ENCODE measurements at places on chromosomes 6 and 20.

- no peak for DNase-seq
Observed at GRCh38 chr6:52261229-52261628, 16.9 kb upstream of the IL17F start.

DNA sequence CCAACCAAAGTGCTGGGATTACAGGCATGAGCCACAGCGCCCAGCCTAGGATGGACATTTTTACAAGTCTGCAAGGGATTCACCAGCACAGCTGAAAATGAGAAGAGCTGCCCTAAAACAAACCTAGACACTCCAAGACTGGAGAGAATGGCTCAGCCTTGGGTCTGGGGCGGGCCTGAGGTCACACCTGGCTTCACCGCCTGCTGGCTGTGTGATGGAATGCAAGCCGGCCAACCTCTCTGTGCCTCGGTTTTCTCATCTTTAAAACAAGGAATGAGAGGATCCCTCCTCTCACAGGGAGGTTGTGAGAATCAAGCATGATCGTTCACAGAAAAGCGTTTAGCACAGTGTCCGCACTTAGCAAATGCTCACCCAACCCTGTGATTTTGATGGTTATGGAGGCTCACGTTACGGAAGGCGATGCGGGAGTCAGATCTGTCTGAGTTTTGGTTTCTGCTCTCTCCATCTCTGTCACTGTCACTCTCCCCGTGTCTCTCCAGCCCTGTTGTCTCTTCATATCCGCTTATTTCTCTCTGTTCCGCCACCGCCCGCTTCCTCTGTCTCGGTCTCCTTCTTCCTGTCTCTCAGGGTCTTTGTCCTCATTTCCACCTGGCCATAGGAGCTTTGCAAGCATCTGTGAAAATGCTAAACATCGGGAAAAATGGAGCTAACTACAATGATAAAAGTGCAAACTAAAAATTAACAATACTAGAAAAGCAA is 47.6 kb downstream of the CEBPB start:
- no peak for DNase-seq

DNA sequence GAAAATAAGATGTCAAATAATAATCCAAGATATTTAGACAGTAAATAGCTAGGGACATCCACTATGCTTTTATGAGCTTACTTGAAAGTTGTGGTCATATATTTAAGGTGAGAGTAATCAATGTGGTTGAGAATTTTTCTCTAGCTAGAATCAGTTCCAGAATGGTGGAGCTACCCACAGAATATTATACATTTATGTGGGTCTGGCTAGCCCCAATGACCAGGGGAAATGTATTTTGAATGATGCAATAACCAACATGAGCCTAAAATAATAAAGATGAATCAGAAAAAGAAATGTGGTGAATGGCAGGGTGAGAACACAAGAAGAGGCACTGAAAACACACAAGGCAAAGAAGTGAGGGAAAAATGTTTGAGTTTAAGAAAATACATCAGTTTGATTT is 325.7 kb downstream of the TBC1D32 start:
- DNase-seq, result no peak

DNA sequence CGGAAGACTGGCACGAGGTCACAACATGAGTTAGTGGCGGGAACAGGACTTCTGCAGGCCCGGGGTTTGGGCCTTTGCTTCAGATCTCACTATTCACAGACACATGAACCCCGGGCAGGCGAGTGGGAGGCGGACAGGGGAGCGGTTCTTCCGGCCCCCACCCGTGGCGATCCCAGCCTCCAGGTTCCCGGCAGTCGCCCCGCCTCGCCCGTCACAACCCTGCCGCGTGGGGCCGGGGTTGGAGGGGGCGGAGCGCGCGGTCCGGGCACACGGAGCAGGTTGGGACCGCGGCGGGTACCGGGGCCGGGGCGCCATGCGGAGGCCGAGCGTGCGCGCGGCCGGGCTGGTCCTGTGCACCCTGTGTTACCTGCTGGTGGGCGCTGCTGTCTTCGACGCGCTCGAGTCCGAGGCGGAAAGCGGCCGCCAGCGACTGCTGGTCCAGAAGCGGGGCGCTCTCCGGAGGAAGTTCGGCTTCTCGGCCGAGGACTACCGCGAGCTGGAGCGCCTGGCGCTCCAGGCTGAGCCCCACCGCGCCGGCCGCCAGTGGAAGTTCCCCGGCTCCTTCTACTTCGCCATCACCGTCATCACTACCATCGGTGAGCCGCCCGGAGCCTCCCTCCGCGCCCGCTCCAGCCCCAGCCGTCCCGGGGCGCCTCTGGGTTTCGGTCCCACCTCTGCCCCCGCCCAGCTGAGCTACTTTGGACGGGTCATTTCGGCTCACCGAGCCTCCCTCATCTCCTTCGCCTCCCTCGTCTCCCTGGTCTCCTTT is at the start of gene KCNK15:
KCNK15 (plus strand) TSS at position 268 of the 769 bp plus-strand sequence; CDS start at position 314, 46 bp downstream.
- no peak for DNase-seq

DNA sequence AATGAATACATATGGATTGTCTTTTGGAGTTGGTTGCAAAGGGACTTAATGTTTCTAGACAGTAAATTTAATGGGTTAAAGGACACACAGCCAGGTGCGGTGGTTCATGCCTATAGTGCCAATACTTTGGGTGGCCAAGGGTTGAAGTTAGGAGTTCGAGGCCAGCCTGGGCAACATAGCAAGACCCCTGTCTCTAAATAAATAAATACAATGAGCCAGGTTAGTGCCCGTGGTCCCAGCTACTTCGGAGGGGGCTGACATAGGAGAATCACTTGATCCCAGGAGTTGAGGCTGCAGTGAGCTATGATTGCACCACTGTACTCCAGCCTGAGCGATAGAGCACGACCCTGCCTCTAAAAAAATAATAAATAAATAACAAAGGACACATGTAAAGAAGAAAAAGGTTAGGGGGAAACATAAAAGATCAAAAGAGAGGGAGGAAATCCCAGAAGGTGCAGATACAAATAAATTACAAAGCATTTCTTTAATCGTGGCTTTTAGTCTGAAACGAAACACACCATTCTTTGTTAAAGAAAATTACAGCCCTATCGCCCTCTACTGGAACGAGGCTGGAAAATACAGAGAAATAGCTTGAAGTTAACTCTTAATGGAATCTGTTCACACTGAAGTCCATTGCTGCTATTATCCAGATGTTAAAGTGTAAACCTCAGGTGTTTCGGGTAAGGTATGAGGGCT is 42.6 kb upstream of the SCML4 start:
- DNase-seq, result peak; percentile 33

GRCh38 chr20:5810800-5811422 is 60.7 kb downstream of the SHLD1 start:
- DNase-seq, result no peak

DNA sequence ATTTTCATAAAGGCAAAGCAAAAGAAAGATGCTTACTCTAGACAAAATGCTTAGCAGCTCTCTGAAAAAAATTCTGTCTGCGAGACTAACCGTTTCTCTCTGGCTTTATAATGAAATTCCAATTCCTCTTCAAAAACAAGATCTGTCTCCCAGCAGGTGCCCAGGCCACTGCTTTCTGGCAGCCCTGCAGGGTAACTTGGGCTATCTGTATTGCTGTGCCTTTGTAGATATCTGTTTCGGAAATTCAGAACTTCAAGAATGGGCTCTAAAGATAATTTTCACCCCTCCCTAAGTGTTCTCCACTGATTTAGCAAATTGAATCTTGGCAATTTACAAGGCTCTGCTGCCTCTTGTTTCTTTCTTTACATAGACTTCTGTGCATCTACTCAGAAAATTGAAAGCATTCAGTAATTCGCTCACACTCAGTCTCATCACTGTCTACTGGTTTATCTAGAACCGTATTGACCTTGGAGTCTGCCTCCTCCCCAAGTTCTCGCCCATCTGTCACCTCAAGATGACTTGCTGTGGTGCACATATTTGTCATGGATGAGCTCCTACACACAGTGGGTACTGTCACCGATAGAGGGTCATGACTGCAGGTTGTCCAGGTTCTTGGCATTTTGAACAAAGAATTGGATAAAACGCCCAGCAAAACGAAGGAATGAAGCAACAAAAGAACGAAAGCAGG is 26.4 kb upstream of the FABP7 start:
- DNase-seq, result no peak

DNA sequence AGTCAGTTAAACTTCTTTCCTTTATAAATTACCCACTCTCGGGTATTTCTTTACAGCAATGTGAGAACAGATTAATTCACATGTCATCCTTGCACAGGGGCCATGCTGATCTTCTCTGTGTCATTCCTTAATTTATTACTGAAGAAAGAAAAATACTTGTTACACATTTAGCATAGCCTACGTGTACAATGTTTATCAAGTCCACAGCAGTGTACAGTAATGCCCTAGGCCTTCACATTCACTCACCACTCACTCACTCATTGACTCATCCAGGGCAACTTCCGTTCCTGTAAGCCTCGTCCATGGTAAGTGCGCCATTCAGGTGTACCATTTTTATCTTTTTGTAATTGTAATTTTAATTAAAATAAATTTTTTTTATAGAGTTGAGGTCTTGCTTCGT is 73.6 kb downstream of the RSPH3 start:
- DNase-seq, result no peak

DNA sequence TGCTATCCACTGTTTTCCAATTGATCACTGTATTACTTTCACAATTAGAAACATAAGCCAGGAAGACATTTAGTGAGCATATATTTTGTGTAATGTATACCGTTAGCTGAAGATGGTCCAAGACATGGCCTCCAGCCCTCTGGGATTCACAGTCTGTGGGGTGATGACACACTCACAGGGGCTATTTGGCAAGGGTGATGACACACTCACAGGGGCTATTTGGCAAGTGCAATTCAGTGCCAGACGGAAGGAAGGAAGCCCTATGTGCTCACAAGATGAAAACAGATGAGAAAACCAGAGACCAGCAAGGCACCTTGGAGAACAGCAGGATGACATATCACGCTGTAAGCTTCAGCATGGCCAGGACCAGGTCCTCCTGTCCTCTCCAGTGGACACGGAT is 183.7 kb downstream of the MBOAT1 start:
- no peak for DNase-seq

DNA sequence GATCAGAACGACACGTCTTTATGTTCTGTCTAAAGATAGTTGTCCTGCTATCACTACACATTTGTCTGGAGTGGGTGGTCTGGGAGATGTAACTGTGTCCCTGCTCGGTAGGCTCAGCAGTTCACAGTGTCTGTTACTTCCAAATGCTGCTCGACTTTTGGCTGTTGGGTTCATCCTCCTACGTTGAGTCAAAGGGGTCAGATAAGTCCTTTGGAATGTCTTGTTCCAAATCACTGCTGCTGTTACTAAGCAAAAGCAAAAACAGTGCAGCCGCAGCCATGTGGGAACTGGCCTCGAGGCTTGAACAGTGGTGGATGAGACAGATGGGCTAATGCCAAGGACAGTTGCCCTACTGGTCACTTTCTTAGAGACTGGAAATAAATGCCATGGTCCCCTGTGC is 272.2 kb upstream of the MAP3K7 start:
- no peak for DNase-seq

DNA sequence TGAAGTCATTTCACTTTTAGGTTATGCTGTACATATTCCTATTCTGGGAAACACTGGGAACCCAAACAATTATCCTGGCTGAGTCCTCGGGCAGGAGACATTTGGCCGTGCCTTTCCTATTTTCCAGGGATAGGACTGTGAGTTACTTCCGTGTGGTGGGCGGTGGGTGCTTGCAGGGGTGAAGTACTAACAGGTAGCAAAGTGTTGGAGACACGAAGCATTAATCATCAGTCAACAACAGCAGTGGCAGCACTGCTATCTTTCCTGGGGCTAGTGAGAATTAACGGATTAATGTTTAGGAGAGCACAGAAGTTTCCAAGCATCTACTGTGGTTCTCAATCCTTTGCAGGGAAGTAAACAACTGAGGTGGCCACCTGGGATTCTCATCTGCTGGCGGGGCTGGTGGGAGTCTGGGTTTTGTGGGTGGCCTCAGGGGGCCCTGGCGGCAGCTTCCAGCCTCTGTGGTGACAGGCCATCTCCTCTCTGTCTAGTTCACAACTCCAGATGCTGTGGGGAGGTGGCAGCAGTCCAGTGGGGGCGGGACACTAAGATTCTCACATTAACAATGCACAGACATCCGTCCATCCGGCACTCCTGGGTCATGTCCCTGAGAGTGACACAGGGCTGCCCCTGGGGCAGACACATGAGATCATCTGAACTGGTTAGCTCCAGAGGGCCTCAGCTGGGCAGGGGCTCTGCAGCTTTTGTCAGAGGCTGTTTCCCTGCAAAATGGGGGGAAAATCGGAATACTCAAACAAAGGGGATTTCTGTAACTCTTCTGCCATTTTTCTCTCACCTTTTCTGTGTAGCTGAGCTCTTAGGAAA is 90.9 kb downstream of the GJA10 start:
- no peak for DNase-seq

DNA sequence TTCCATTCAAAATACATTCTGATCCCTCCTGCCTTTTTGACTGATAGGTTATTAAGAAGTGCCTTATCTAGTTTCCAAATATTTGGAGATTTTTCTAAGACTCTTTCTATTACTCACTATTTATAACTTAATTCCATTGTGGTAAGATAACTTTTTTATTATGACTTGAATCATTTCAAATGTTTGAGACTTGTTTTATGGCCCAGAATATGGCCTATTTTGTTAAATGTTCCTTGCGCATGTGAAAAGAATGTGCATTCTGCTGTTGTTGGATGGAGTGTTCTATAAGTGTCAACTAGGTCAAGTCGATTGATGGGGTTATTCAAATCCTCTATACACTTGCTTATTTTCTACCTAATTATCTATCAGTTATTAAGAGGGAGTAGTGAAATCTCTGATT is 13.1 kb upstream of the TCP11 start:
- no peak for DNase-seq

- DNase-seq, result peak; percentile 31
Observed at GRCh38 chr20:22425344-22426295, 158.8 kb downstream of the FOXA2 start.

DNA sequence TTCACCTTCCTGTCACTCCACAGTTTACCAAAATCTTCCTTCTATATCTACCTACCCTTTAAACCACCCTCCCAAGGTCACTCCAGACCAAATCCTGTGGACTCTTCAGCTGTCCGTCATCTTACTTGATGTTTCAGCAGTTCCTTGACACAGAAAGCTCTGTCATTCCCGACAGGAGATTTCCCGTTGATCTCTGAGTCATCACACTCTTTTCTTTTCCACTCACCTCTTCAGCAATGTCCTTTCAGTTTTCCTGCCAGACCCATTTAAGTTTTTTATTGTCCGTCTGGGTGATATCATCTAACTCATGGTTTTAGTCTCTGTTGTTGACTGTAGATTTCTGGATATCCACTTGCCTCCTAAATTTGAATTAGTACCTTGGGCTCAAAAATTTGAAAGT is 69.9 kb upstream of the SCGN start:
- DNase-seq, result no peak

DNA sequence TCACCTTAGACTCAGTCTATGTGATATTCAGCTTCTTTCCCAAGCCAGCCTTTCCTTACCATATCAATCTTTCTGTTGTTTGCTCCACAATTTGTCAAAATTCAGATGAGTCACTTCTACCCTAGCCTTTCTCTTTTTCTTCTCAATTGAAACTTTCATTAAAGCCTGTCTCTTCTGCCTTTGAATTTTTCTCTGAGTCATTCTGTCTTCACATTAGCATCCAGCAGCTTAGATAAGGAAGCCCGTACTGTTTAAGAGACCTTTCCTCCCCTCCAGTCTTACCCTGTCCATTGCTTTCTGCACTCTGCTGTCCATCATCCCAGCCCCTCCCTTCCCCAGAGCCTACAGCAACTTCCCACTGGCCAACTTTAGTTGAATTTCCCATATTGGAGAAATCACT is 34.9 kb upstream of the RALGAPA2 start:
- DNase-seq, result no peak
